Epithelial cell of proximal tubule (primary cell): ENCODE measurements at places on chromosomes 5 and 9.
A peak's percentile ranks its signal among the peaks of the same experiment; 100 is the strongest.

DNA sequence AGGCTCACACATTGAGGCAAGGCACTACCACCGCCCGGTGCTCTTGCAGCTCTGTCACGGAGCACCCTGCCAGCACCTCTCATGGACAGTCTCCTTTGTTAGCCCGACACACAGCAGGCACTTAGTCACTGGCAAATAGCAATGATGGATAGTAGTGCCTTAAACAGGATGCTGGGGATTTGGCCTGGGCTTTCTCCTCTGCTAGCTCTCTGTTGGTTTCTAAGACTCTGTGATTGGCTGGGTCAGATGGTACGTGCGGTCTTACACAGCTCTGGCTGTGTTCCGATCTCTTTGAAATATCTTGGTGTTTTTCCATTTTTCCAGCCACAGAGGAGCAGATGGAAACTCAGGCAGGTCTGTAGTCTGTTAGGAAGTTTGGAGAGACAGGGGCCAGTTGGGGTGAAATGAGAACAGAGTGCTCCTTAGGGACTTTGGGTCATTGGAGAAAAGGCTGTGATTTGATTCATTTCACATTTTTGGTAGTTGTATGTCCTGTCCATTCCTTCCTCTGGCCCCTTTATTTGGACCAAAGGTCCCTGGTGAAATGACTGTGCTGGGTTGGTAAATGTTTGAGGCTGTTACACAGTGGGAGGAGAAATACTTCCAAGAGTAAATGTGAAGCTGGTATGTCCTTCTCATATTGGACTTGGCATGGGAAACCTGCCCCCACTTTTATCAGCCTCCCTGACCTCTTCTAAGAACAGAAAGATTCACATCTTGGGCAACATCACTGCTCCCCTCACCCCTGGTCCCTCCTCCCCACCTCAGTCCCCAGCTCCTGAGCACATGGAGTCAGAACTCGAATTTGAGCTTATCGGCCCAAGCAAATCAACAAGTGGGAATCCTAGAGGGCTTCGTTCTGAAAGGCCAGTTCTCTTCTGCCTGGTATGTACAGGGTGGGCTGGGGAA lies 3.4 kb downstream of the SMIM3 start:
- no peak for DNase-seq

- DNase-seq = no peak
Measured at GRCh38 chr5:17094830-17095229, 122.6 kb upstream of the BASP1 start.

DNA sequence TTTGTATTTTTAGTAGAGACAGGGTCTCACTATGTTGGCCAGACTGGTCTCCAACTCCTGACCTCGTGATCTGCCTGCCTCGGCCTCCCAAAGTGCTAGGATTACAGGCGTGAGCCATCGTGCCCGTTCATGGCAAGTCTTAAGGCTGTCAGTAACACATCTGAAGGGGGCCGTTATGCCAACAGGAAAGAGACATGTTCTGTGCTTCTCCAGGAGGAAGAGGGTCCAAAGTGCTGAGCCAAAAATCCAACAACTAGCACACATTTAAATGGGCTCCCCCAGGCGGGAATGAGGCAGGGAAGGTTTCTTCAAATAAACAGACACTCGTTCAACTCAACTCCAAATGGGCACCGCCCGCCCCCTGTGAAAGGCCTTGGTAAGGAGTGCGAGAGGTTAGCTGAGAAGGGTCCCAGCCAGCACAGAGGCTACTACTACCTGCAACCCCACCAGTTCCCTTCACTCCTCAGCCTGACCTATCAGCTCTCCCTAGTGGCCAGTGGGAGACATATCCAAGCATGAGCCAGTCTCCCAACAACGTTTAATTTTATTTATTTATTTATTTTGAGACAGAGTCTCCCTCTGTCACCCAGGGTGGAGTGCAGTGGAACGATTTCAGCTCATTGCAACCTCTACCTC lies 84.1 kb upstream of the DMRT1 start:
- DNase-seq = no peak

DNA sequence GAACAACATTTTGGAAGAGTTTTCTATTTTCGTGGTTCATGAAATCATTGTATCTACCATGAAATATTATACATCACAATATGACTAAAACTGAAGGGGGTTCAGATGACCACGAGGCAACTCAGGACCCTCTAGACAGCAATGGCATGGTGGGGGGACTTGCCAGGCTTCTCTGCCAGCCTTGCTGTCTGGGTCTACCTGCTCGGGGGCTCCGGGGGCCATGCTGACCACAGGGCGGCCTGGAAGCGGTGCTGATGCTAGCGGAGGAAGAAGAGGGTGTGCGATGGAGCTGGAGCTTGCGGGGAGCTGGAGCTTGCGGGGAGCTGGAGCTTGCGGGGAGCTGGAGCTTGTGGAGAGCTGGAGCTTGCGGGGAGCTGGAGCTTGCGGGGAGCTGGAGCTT lies 89.2 kb upstream of the IRX4 start:
- DNase-seq = no peak

DNA sequence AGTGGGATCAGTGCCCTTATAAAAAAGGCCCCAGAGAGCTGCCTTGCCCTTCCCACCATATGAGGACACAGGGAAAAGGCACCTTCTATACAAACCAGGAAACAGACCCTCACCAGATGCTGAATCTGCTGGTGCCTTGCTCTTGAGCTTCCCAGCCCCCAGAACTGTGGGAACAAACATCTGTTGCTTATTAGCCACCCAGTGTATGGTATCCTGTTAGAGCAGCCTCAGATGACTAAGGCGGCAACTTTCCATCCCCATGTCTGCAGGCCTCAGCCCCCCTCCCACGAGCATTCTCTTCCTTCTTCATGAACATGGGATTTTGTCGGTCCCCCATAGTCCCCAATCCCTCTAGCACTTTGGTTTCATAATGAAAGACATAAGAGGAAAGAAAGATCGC lies 202.5 kb upstream of the GAS1 start:
- DNase-seq = no peak

- DNase-seq = peak; percentile 90
Measured at GRCh38 chr5:172766287-172767108, 4.5 kb downstream of the DUSP1 start.

GRCh38 chr9:32742296-32742695 lies 41.0 kb upstream of the TMEM215 start:
- no peak for DNase-seq

GRCh38 chr5:130871346-130872086 lies 293.5 kb downstream of the HINT1 start:
- DNase-seq = peak; percentile 9

- DNase-seq = no peak
Measured at GRCh38 chr5:14301186-14301585, 158.0 kb downstream of the TRIO start.

- peak; percentile 15 for DNase-seq
Measured at GRCh38 chr9:123175854-123176629, 92.3 kb downstream of the STRBP start.

DNA sequence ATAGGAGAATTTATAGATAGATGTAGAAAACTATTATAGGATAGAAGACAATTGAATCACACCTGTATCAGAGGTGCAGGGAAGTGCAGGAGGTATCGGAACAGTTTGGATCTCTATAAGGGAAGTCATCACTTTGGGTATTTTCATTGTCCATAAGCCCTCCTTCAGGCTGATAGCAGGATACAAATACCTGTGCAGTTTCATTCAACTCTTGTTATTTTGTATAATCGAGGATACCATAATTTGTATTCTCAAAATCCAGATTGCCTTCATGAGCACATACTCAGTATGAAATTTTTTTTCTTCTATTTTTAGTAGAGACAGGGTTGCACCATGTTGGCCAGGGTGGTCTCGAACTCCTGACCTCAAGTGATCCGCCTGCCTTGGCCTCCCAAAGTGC lies 289.1 kb downstream of the AOPEP start:
- DNase-seq = no peak

DNA sequence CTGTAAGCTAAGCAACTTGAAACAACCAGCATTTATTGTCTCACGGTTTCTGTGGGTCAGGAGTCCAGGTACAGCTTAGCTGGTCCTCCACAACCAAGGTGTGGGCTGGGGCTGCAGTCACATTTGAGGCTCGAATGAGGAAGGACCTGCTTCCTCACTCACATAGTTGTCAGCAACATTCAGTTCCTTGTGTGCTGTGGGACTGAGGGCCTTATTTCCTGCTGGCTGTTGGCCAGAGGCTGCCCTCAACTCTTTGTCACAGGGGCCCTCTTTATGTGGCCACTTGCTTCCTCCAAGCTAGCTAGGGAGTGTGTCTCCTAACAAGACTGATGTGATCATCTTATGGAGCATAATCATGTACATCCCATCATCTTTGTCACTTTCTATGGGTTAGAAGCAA lies 29.2 kb upstream of the SEMA4D start:
- no peak for DNase-seq

DNA sequence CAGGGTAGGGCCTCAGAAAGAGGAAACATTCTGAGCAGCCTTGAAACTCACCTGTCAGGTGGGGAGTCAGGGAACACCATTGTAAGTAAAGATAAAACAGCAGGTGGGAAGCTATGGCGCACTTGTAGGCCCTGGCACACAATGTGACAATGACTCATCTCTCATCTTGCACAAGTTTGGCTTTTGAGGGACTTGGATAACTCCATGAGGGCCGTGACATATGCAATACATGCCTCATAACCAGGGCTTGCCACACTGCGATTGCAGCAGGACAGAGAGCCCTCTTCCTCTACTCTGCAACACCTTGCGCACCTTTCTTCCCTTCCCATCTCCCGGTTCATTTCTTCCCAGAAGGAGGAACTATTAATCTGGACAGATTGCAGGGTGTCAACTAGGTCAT lies 144.9 kb downstream of the CEP120 start:
- no peak for DNase-seq

DNA sequence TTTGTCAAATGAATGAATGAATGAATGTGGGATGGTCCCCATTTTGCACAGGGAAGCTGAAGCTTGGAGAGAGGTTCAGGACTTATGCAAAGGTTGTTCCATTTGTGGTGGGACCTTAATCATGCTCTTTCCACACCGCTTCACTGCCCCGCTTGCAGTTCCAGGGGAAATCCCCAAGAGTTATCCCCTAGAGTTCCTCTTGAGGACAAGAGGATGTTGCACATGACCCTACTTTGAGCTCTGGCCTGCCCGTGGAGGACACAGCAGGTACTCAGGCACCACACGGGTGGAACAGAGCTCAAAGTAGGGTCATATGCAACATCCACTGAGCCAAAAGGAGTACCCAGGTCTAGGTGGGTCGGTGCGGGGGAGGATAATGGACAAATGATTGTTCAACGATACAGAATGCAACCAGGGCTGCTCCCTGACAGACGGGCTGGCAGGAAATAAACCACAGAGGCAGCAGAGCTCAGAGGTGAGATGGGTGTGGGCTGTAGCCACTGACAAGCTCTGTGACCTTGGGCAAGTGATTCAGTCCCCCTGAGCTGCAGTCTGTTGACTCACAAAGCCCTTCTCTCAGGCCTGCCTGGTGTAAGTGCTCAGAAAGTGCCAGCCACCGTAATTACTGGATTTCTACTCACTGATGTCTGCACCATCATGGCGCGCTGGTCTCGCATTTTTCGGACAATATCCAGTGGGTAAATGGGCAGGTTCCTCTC lies 60.3 kb upstream of the EPB41L4B start:
- DNase-seq = no peak

DNA sequence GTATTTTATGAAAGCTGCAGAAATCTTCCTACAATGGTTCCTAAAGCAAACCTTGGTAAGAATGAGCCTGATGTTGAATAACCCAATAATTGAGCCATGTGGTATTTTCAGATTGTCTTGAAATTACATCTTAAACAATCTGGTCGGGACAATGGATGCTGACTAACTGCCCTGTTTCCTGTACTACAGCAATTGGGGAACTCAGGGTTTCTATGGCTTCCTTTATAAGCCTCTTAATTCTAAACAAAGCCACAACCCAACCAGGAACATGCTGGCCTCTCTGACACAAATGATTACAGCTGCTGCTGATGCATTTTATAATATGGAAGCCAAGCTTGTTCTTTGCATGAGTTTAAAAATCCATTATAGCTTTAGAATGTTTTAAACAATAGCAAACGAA lies 30.2 kb downstream of the PTPN3 start:
- no peak for DNase-seq

GRCh38 chr9:89114741-89115140 lies 63.9 kb downstream of the SHC3 start:
- no peak for DNase-seq

GRCh38 chr5:10459080-10460055 lies 17.7 kb downstream of the ROPN1L start:
- DNase-seq = no peak

GRCh38 chr9:136562746-136563495 lies 17.1 kb upstream of the NOTCH1 start:
- no peak for DNase-seq

GRCh38 chr5:179505636-179506261 lies 44.6 kb upstream of the RUFY1 start:
- DNase-seq = no peak

DNA sequence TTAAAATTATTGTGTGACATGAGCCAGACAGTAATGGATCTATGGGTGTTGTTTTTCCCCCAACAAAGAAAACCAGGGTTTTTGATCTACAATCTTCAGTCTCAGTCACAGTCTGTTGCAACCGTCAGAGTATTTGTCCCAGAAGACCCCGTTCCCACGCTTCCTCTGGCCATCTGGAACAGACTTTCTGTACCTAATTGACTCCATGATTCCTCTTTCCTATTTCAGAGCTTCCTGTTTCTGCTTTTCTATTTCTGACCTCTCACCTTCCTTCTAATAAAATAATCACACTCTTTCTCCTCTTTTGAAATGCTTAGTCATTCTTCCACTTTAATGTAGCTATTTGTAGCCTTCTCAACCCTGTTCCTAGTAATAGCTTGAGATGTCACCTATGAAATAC lies 1044.8 kb downstream of the DTWD2 start:
- no peak for DNase-seq

DNA sequence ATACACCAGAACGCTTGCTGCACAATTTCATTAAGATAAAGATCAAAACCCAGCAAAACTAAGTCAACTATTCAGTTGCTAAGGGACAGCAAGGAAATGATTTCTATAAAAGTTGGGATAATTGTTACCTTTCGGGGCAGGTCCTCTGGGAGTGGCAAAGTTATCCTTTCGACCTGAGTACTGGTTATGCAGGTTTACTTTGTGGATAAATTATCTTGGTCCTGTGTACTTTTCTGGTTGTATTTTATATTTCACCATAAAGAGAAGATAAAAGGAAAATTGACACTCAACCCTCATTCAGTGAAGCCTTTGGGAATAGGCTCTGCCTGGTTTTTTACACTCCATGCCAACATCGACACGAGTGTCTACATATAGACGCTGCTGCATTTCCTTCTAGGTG lies 146.5 kb downstream of the SYK start:
- no peak for DNase-seq

- no peak for DNase-seq
Measured at GRCh38 chr5:56588636-56589480, 226.5 kb upstream of the MAP3K1 start.

DNA sequence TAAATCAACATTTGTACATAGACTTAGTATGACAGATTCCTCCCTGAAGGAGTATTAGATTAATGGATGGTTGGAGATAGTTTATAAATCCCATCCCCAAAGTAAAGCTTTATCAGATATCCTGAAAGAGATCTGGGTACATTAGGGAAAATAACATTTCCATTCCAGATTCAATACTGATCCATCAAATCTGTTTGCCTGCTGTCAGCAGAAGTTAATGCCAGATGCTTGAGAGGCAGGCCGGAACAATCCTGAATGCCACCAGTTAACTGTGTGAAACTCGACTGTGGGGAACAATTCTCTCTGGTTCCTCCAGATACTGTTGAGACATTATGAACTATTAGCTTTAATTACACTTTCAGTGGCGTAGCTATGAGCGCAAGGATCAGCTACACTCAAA lies 1166.8 kb downstream of the MAT2B start:
- DNase-seq = no peak

- DNase-seq = no peak
Measured at GRCh38 chr9:110217656-110218099, 9.7 kb upstream of the C9orf152 start.

GRCh38 chr5:72369301-72369700 lies 49.1 kb downstream of the PTCD2 start:
- DNase-seq = no peak
